ENCODE measurements at places on chromosomes 7 and 10.

- no peak for DNase-seq
Measured at GRCh38 chr7:20508109-20508508, 107.4 kb upstream of the ABCB5 start.

GRCh38 chr10:33635967-33636515 lies 301.6 kb upstream of the NRP1 start:
- DNase-seq: no peak

DNA sequence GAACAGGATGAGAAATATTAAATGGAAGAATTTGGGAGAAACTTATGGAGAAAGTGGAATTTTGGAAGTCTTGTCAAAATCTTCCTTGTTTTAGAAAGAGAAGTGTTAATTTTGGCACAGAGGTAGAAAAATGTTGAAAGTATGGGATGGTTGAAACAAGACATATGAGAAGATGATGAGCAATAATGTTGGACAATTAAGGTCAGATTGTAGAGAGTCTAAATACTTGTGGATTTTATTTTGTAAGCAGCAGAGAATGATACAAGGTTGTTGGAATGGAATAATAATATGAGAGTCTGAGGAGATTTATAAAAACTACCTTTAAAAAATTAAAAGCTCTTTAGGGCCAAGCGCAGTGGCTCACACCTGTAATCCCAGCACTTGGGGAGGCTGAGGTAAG lies 34.6 kb downstream of the PHTF2 start:
- no peak for DNase-seq

DNA sequence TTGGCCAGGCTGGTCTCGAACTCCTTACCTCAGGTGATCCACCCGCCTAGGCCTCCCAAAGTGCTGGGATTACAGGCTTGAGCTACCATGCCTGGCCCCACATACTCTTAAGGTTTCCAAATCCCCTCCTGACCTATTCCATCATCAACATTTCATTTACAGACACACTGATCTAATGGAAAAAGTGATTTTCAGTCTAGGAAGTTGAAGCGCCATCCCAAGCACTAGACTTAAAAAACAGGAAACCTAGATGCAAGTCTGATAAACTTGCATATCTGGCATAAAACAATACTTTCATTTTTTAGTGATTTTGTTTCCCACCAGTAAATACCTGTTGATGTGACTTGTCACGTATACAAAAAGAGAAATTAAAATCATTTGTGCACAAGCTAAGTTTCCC lies 44.0 kb downstream of the DNMBP start:
- no peak for DNase-seq

- DNase-seq: no peak
Measured at GRCh38 chr7:15015545-15016314, 113.2 kb upstream of the DGKB start.

GRCh38 chr10:10730471-10731043 lies 287.1 kb upstream of the CELF2 start:
- no peak for DNase-seq

All from stimulated activated CD4-positive, alpha-beta T cell treated with anti-CD3 and anti-CD28 coated beads, Interleukin-1b, Interleukin-23, amount 100 ng/mL, for 1 hour (primary cell).